ENCODE measurements at places on chromosomes 3 and 15. TPM values are rescaled to one million over a fixed set of nuclear protein-coding genes. Genes with fewer than 3 reads are reported as not detected.

The ROPN1B gene
- not detected for total RNA-seq

The IL16 gene
- 34.9 TPM for total RNA-seq

The CGNL1 gene
- total RNA-seq, result 9.6 TPM

The MAGI1 gene
- 35.1 TPM for total RNA-seq

The ZNF35 gene
- total RNA-seq, result 21.2 TPM

The TPRG1 gene
- 2.9 TPM for total RNA-seq

The MYLK gene
- 1,983 TPM for total RNA-seq

The ATP10A gene
- 39.5 TPM for total RNA-seq

The SGO1 gene
- not detected for total RNA-seq

The TMEM212 gene
- total RNA-seq, result not detected

The FANCD2OS gene
- not detected for total RNA-seq

The CHRM5 gene
- total RNA-seq, result not detected

The ATG3 gene
- 60.3 TPM for total RNA-seq

The ZIC4 gene
- total RNA-seq, result not detected

The GNAT1 gene
- total RNA-seq, result not detected

The CLEC3B gene
- total RNA-seq, result 144 TPM

The FYTTD1 gene
- total RNA-seq, result 111 TPM

The SLC28A1 gene
- 0.23 TPM for total RNA-seq

The SST gene
- total RNA-seq, result 2.0 TPM

The CDHR4 gene
- 0.17 TPM for total RNA-seq

The RARRES1 gene
- 35.1 TPM for total RNA-seq

The SAMMSON gene
- 1.5 TPM for total RNA-seq

The CLSTN2 gene
- 5.5 TPM for total RNA-seq

Measured in esophagus muscularis mucosa (tissue), 4 donors.